ENCODE measurements at places on chromosomes 3 and 15.

- no peak for DNase-seq
These were observed at the start of gene PLCH1 for GRCh38 chr3:155744626-155745324. Gene PLCH1 (minus strand): TSS chr3:155745071. CDS start chr3:155704224, 40,847 bp downstream.

GRCh38 chr3:194443901-194444300 is 42.9 kb downstream of the ATP13A3 start:
- DNase-seq = no peak

GRCh38 chr3:10504171-10505049 is 976 bp downstream of the ATP2B2 start:
- DNase-seq = no peak

GRCh38 chr15:31387479-31388118 is 61.0 kb downstream of the KLF13 start:
- no peak for DNase-seq

DNA sequence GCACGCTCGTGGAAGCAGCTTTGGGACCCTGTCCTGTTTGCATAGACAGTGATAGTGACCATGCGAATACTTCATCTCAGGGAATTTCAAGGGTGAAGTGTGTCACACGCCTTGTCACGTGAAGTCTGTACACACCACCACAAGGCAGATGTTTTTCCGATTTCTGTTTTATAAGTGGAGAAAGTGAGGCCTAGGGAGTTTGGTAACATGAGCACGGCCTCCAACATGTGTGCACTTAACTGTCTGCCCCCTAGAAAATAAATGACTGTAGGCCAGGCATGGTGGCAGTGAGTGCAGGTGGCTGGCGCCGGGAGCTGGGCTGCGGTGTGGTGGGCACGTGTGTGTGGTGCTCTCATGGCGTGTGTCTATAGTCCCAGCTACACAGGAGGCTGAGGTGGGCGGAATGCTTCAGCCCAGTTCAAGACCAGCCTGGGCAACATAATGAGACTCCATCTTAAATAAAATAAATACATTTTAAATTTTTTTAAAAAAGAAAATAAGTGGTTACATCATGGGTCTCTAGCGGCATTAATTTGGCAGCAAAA is 42.0 kb downstream of the WHAMM start:
- DNase-seq = no peak

All from dermis microvascular lymphatic vessel endothelial cell (primary cell).